Stimulated activated CD8-positive, alpha-beta memory T cell treated with anti-CD3 and anti-CD28 coated beads, Interleukin-4, amount 100 ng/mL, for 4 hours (primary cell): ENCODE measurements at places on chromosomes 6 and 20.
A peak's percentile ranks its signal among the peaks of the same experiment; 100 is the strongest.

DNA sequence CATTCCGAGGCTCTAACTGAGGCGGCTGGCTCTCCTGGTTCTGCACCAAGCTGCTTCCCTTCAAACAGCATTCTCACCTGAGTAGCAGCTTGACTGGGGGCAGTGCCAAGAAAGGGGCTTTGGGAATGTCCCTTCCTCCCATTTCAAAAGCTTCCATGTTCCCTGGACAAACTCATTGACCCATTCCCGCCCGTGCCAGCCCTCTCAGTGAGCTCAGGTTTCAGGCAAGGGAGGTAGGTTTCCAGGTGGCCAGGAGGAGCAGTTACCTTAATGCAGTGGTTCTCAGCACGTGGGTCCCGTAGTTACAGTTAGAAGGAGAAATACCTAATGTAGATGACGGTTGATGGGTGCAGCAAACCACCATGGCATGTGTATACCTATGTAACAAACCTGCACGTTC lies 135.2 kb downstream of the ELOVL4 start:
- no peak for DNase-seq

GRCh38 chr6:33620856-33621710 lies at the start of gene ITPR3:
Gene ITPR3 (plus strand): TSS chr6:33621322. CDS start chr6:33621603, 281 bp downstream.
- peak; percentile 55 for DNase-seq

- no peak for DNase-seq
Measured at GRCh38 chr6:12575961-12576360, 140.6 kb upstream of the PHACTR1 start.

- no peak for DNase-seq
Measured at GRCh38 chr6:118921084-118921483, 13.9 kb downstream of the MCM9 start.

- no peak for DNase-seq
Measured at GRCh38 chr6:146909886-146910285, 294.3 kb upstream of the STXBP5 start.

DNA sequence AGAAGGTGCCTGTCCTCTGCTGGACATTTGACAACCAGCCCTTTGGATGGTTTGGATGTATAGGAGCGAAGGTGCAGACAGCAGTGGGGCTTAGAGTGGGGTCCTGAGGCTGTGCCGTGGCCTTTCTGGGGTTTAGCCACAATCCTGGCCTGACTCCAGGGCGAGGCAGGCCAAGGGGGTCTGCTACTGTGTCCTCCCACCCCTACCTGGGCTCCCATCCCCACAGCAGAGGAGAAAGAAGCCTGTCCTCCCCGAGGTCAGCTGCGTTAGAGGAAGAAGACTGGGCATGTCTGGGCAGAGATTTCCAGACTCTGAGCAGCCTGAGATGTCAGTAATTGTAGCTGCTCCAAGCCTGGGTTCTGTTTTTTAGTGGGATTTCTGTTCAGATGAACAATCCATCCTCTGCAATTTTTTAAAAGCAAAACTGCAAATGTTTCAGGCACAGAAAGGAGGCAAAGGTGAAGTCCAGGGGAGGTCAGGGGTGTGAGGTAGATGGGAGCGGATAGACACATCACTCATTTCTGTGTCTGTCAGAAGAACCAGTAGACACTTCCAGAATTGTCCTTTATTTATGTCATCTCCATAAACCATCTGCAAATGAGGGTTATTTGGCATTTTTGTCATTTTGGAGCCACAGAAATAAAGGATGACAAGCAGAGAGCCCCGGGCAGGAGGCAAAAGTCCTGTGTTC lies 1.3 kb upstream of the CDKN1A start:
- DNase-seq, result no peak

DNA sequence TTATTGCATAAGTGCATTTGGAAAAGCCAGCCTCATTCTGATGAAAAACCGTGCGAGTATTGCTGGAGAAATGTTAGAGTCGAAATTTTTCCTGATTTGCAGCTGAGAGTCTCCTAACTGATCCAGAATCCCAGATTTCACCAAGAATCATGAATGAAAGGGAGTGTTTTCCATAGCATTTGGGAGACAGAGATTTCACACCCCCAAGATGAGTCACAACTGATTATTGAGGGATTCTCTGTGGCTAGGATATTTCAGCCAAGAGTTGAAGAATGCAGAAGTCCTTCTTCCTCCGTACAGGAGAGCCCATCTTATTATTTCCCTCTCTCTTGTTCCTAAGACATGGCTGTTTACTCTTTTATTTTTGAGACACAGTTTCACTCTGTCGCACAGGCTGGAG lies 82.2 kb upstream of the SALL4 start:
- no peak for DNase-seq

DNA sequence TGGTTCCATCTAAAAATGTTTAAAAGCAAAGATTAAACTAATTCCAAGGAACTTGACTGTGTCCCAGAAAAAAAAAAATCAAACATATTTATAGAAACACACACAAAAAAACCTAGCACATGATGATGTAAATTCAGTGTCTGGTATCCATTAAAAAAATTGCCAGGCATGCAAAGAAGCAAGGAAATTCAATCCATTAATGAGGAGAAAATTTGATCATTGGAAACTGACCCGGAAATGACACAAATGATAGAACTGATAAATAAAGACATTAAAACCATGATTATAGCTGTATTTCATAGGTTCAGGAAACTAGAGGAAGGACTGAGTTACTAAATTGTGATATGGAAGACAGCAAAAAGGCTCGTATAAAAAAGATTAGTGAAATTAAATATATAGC lies 34.7 kb downstream of the PDYN start:
- no peak for DNase-seq

- DNase-seq, result no peak
Measured at GRCh38 chr6:28474441-28475219, 31.3 kb upstream of the ZSCAN23 start.

DNA sequence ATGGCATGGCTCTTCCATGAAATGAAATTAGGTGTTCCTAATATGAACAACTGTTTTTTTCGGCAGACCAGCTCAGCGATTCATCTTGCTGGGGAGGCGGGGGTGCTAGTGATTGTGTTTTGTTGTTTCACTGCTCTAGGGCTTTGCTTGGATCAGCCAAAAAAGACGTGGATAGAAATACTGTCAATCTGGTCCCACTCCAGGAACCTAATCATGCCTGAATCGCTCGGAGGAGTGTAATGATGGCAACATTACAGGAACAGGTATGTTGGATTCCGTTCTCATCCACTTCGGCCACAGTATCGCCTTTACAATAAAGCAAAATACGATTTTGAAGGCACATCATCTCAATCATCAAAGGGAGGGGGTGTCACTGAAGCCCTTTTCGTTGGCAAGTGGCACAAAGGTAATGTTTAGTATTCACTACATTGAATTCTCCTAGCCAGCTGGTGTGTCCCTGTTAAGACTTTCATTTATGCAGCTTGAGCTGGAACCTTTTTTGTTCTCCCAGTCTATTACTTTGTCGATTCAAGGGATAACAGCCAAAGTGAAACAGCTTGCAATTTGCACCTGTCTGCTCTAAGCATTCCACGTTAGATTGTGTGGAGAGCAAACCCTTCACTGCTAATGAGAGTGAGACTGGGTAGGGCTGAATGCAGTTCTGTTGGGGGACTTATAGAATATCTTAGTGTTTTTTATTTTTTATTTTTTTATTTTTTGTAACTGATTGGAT lies 477.7 kb downstream of the TFAP2A start:
- DNase-seq, result no peak

GRCh38 chr20:47318027-47318585 lies 38.4 kb downstream of the ZMYND8 start:
- no peak for DNase-seq

DNA sequence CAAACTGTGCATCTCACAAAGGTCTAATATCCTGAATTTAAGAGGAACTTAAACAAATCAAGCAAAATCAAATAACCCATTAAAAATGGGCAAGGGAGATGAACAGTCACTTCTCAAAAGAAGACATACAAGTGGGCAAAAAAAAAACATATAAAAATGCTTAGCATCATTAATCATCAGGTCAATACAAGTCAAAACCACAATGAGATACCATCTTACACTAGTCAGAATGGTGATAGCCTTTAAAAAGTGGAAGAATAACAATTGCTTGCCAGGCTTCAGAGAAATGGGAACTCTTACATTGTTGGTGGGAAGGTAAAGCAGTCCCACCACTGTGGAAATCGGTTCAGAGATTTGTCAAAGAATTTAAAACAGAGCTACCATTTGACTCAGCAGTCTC lies 646.7 kb upstream of the PTCHD4 start:
- no peak for DNase-seq

DNA sequence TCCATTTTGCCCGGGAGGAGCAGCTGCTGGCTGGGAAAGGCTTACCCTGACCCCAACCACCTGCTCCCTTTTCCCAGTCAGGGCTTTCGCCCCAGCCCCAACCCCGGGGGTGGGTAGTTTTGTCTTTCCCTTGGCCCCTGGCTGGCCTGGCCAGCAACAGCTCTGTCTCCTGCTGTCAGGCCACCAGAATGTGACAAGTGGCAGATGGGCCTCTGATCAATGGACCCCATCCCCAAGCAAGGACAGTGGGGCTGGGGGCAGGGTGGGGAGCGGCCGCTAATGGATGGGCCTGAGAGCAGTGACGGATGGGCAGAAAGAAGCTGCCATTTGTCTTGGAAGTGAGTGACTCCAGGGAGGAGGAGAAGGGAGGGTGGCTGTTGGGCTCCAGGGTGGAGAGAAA lies 121.6 kb downstream of the DHX35 start:
- DNase-seq, result no peak

- DNase-seq, result no peak
Measured at GRCh38 chr20:21006611-21007010, 99.5 kb downstream of the LINC00237 start.

GRCh38 chr6:159828074-159828473 lies 28.0 kb downstream of the PNLDC1 start:
- no peak for DNase-seq

DNA sequence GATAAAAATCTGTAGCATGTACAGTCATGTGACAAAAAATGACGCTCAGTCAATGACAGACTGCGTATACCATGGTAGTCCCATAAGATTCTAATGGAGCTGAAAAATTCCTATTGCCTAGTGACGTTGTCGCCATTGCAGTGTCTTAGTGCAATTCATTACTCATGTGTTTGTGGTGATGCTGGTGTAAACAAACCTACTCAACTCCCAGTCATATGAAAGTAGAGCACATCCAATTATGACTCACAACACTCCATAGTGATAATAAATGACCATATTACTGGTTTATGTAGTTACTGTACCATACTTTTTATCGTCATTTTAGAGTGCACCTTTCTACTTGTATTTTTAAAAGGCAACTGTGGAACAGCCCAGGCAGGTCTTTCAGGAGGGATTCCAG lies 45.0 kb downstream of the TFAP2A start:
- no peak for DNase-seq

- no peak for DNase-seq
Measured at GRCh38 chr6:122128445-122128844, 271.0 kb upstream of the HSF2 start.

GRCh38 chr6:45323656-45324224 lies 4.4 kb upstream of the RUNX2 start:
- no peak for DNase-seq

GRCh38 chr6:158894193-158894592 lies 75.0 kb upstream of the EZR start:
- no peak for DNase-seq

GRCh38 chr6:80991316-80991715 lies 761.2 kb downstream of the TENT5A start:
- DNase-seq, result no peak

- no peak for DNase-seq
Measured at GRCh38 chr6:20755631-20756030, 221.4 kb downstream of the CDKAL1 start.

GRCh38 chr6:80088637-80089036 lies 17.8 kb upstream of the BCKDHB start:
- no peak for DNase-seq

- no peak for DNase-seq
Measured at GRCh38 chr6:95804847-95805541, 210.8 kb upstream of the FUT9 start.

GRCh38 chr20:19734811-19735210 lies 23.2 kb upstream of the RIN2 start:
- no peak for DNase-seq

DNA sequence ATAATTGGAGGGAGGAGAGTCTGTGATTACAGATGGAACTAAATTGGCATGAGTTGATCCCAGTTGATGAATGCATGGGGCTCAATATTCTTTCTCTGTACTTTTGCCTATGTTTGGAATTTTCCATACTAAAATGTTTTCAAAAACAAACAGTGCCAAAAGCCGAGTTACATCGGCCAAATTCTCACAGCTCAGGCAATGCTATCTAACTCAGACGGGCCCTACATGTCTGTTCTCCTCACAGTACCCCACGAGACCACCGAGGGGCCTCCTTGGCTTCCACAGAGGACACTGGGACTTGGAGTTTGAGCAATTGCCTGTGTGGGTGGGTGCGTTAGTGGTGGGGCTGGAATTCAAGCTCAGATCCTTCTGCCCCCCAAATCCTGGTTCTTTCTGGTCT lies 413.2 kb downstream of the CDH26 start:
- no peak for DNase-seq

DNA sequence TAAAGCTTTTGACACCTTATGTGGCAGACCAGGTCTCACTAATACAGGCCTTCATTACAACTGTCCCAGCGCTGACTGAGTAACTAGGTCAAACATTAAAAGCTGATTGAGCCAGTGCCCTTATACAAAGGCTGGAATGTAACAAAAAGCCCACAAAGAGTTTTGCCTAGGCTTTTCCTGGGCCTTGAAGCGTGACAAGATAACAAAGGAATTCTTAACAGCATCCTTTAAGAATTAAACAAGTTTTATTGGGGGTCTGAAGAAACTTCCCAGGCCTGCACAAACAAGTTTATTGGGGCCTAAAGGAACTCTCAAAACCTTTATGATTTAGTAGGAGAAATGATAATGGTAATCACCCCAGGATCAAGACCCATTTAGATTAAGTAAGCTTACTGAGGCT lies 267.6 kb upstream of the FAM83B start:
- no peak for DNase-seq

DNA sequence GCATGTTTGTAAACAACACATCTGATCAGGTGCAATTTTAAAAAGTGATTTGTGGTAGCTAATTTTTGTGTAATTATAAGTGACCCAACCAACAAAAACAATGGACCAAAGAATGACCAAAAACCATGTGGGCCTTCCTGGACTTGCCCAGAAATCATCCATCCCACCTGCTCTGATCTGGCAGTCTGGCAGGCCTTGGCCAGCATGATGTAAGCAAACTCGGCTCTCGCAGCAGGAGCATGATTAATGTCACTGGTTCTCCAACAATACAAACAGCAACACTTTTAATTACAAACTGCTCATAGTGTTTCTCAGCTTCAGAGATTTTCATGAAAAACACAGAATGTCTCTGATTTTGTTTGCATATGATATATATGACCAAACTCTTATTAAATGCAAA lies 16.1 kb downstream of the TP53INP2 start:
- no peak for DNase-seq

- no peak for DNase-seq
Measured at GRCh38 chr20:17343091-17343490, 116.3 kb downstream of the PCSK2 start.

- no peak for DNase-seq
Measured at GRCh38 chr20:16621435-16622141, 48.3 kb upstream of the KIF16B start.

DNA sequence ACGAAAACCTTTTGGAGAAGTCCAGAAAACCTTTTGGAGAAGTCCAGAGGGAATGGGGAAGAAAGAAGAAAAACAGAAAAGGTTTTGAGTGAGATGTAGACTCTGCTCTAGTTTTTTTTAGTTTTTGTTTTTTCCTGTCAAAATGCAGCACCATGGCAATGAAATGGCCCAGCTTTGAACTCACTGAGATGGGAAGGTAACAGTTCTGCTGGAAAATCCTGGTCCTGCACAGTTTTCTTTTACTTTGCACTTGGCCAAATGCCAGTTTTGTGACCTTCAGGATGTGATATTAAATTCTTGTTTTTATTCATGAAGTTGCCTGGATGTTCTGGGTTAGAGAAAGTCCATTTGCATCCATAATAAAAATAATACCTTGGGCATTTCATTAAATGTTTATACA lies 145.7 kb downstream of the CFAP61 start:
- no peak for DNase-seq
